ENCODE measurements at places on chromosomes 3 and 15. TPM values are rescaled to one million over a fixed set of nuclear protein-coding genes. Genes with fewer than 3 reads are reported as not detected.

DZIP1L gene
- total RNA-seq, result 3.5 TPM

- peak; percentile 70 for DNase-seq
Measured at GRCh38 chr15:52651868-52652267, 27.3 kb downstream of the ATOSA start.

DNA sequence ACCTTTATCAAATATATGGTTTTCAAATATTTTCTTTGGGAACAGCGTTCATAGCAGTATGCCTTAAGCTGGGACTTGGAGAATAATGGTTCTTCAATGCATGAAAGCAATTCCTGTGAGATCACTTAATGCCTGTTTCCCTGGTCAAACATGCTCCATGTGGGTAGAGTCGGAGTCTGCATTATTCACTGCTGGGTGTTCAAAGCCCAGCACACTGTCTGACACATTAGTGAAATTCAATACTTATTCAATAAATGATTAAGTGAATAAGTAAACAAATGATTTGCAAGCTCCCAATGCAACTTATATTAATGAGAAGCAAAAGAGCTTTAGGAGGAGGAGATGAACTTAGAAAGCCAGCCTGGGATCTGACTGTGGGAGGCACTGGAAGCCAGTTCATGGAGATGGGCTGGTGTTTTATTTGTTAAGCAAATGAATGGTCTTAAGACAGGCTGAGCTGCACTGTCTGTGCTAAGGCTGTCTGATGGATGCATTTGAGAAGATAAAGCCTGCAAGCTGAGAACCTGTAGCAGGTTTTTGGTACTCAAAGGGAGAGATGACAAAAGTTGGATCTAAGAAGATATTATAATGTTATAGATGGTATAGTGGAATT is 490.8 kb downstream of the MCTP2 start:
- DNase-seq, result no peak

DNA sequence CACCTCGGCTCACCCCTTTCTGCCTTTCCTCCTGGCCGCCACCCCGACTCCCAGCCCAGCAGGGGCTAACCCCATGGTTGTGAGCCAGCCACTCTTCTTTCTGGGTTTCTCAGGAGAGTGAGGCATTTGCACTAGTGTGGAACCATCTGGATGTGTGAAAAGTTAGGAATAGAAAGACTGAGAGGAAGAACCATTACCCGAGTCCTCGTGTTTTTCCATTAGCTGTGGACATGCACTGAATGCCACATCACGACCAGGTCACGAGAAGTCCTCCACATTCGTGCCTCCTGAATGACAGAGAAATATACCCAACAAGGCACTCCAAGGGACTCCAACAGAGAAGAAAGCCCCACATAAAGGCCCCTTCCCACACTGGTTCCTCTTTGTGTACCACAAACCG is 18.0 kb upstream of the RAD18 start:
- no peak for DNase-seq

- DNase-seq, result no peak
Measured at GRCh38 chr15:41688671-41689070, 28.5 kb downstream of the MGA start.
